ENCODE measurements at places on chromosomes 4 and X.

DNA sequence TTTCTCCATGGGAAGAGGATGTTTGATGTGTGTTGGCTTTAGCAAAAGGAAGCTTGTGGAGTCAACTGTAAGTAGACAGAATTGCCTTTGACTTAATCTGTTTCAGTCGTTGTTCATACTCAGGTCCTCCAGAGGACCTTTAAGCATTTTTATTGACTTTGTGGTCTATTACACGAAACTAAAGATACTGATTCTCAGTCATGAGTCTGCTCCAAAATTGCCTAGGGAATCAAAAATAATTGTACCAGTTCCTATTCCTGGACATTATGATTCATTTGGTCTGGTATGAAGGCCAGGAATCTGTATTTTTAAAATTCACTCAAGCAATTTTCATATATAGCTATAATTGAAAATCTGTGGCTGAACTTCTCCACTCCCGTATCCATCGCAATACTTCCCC lies 38.6 kb downstream of the AR start:
- no peak for DNase-seq

GRCh38 chr4:29853833-29854232 lies 866.3 kb upstream of the PCDH7 start:
- no peak for DNase-seq

GRCh38 chrX:6067600-6067999 lies 161.1 kb downstream of the NLGN4X start:
- no peak for DNase-seq

- no peak for DNase-seq
These were observed 32.7 kb upstream of the SLC25A4 start for GRCh38 chr4:185110375-185110823.

GRCh38 chrX:153297376-153297775 lies 24.2 kb downstream of the PNMA6F start:
- no peak for DNase-seq

DNA sequence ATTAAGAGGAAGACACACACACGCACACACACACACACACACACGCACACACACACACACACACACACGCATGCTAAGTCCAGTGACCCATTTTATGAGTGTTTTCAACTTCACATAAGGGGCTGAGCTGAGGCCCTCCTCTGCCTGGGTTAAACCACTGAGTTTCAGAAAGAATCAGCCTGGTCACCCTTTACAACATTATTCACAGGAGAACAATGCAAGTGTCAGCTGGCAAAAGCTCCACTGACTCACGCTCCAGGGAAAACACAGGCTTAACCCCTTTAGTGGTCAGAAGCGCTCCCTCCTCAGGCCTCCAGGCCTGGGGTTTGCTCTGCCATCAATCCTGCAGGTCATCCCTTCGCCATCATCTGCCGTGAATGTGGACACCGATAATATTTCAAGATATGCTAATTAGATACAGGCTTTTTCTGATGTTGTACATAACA lies 46.9 kb downstream of the ACOX3 start:
- DNase-seq: peak; percentile 26

DNA sequence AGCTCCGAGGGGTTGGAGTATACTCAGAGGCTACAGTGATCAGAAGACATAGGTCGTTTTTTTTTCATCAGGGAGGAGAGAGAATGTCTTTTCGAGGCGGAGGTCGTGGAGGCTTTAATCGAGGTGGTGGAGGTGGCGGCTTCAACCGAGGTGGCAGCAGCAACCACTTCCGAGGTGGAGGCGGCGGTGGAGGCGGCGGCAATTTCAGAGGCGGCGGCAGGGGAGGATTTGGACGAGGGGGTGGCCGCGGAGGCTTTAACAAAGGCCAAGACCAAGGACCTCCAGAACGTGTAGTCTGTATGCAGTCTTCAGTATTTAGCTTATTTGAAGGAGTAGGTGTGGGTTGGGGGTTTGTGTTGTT lies 500 bp downstream of the GAR1 start:
- DNase-seq: no peak

DNA sequence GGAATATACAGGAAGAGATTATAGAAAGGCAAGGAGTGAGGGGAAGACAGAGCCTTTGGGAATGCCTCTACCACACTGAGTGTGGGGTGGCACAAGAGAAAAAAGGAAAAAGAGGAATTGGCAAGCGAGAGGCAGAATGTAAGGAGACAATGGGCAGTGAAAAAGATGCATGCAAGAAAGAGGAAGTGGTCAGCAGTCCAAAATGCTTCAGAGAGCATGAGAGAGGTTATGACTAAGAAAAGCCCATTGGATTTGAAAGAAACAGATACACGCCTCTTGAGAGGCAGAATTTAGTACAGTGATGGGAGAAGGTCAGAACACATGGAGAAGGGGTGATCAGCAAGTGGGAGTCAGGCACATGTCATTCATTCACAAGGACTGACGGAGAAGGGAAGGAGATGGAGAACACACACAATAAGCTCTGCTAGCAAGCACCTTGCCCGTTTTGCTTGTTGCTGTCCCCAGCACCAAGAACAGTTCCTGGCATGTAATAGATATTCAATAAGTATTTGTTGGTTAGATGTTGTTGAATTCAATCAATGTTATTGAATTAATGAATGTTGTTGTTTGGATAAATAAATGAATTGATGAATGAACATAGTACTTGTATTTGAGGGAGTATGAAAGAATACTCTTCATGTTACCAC lies 6.3 kb downstream of the DCHS2 start:
- no peak for DNase-seq

GRCh38 chrX:68878977-68879645 lies 50.3 kb downstream of the EFNB1 start:
- DNase-seq: no peak

DNA sequence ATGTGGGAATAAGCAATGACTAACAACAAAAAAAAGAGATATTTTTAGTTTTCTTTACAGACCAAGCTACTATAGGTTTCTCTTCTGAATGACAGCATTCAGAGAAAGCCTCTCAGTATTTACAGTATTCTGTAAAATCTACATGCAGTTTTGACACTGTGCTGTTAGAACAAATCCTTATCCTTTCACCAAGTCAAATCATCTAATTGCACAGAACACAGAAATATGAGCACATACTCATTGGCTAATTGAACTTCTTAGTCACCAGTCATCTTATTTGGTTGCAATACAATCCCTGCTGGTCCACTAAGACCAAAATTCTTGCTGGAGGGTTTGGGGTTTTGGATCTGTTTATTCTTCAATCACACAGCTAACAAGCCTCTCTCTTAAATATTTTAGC lies 5.7 kb downstream of the ACOT9 start:
- no peak for DNase-seq

DNA sequence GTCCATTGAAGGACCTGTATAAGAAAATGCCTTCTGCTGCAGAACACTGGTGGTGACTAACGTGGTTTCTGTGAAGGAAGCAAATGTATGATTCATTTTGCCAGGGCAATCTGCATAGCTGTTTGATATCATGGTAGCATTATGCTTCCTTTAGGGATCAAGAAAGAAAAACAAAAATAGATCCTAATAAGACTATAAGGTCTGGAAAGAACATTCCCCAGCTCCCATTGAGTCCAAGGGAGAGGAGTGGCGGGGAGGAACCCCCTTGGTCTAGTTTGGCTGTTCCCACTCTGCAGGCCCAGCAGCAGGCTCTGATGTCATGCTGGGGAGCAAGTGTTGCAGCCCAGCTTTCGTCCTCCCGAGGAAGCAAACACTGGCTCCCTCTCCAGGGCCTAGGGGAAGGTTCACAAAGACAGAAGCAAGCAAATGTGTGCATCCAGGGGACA lies 154.5 kb upstream of the GALNT7 start:
- no peak for DNase-seq

- DNase-seq: no peak
These were observed 202.6 kb downstream of the TMA16 start for GRCh38 chr4:163697121-163697520.

- DNase-seq: no peak
These were observed 73.2 kb downstream of the HAUS3 start for GRCh38 chr4:2168469-2169319.

DNA sequence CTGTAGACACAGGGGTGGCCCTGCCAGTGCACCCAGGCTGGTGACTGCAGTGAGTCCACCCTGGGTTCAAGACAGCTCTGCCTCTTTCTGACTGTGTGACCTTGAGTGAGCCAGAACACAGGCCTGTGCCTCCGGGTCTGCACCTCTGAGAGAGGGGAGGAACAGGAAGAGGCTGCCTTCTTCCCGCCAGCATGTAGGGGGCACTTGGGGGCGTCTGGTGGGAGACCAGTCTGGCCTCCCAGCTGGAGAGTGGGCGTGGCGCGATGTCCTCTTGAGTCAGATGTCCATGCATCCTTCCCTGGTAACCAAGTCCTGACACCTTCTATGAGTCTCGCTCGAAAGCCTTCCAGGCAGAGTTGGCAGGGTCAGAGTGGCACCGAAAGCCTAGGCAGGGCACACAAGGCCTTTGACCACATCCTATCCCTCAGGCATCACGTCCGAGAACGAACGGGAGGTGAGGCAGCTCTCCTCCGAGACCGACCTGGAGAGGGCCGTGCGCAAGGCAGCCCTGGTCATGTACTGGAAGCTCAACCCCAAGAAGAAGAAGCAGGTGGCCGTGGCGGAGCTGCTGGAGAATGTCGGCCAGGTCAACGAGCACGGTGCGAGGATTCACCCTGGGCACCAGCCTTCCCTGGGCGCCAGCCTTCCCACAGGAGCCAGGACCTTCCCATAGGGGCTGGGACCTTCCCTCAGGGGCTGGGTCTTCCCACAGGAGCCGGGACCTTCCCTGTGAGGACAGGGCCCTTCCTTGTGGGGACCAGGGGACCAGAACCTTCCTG lies 21.3 kb downstream of the WFS1 start:
- no peak for DNase-seq

DNA sequence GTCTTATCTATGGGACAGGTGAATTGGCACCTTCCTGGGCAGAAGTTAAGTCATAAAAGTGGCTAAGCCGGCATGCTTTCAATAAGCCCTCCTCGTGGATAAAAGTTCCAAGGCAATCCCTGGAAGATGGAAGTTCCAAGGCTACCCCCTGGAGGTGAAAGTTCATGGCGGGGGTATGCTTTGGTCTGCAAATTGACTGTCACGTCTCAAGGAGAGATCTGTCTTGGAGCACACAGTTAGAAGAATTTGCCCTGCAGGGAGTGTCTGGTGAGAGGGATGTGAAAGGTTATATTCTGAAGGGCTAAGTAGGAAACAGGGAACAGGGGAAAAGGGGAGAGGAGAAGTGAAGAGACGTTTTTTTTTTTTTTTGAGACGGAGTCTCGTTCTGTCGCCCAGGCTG lies 26.2 kb upstream of the GPR173 start:
- no peak for DNase-seq

- no peak for DNase-seq
These were observed 1982.5 kb downstream of the ARAP2 start for GRCh38 chr4:34261799-34262314.

DNA sequence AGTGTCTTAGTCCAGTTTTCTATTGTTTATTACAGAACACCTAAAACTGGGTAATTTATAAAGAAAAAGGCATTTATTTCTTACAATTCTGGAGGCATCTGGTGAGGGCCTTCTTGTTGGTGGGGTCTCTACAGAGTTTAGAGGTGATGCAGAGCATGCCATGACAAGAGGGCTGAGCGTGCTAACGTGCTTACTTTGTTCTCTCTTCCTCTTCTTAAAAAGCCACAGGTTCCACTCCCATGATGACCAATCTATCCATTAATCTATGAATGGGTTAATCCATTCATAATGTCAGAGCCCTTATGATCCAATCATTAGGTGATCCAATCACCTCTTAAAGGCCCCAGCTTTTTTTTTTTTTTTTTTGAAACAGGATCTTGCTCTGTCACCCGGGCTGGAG lies 291.5 kb upstream of the GALNTL6 start:
- no peak for DNase-seq

DNA sequence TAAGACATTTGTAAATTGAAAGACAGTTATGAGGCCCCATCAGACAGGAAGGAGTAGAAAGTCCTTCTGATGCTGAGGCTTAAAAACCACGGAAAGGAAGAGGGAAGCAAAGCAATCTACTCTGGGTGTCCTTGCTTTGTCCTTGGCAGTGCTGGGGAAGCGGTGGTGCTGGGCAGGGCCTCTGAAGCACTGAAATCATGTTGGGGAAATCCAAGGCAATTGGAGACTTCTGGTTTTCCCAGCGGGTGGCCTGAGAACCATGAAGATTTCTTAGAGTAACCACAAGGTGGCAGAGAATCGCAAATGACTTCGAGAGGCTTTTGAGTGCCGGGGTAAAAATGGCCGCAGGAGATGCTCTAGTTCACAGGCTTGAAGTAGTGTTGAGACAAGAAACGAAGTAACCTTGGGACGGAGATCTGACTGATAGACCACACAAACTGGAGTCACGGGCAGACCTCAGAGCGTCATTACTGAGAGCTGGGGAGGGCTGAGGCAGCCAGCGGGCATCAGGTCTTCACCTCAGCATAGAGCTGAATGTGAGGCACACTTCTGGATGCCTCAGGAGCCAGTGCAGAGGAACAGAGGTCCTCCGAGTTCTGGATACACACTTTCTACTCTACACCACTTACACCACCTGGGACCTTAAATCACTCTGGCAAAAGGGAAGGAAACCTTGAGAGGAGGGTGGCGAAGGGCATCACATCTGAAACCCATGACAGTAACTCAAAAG lies 130.7 kb upstream of the GPRIN3 start:
- peak; percentile 0 for DNase-seq

- DNase-seq: no peak
These were observed 250.6 kb upstream of the NDST3 start for GRCh38 chr4:117783716-117784115.
